T-helper 22 cell (primary cell): ENCODE measurements at places on chromosomes 1 and 21.

- DNase-seq, result no peak
Measured at GRCh38 chr1:86155807-86156565, 586 bp downstream of the COL24A1 start.

DNA sequence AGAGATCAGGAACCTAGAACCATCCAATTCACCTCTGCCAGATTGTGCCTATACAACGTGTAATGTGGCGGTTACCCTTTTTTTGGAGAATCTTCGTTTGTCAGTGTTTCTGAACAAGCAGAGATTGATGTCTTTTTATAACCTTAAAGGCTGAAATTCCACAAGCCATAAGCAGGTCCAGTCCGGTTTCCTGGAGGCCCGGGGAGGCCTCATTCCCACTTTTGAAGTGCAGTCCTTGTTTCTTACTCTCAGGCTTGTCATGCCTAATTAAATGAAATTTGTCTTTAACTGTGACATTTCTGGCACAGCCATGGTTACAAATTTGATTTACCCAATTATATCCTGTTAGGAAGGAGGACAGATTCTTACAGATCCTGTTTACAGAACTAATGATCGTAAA is 27.8 kb downstream of the ZNF362 start:
- no peak for DNase-seq

DNA sequence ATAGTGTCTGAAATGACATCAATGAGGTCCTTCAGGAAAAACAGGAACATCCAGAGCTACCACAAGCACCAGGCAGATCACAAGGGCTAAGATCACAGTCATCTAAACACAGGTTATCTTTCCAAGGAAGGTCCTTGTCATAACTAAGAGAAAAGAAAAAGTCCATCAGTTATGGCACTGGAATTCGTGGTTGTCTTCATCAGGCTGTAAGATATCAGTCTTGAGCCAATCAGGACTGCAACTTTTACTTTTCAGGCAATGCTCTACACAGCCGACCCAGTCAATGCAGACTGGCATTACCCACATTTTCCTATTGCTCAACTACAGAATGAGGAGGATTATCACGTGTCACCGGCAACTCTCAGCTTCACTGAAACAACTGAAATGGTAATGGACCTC is 26.4 kb downstream of the SORT1 start:
- no peak for DNase-seq

DNA sequence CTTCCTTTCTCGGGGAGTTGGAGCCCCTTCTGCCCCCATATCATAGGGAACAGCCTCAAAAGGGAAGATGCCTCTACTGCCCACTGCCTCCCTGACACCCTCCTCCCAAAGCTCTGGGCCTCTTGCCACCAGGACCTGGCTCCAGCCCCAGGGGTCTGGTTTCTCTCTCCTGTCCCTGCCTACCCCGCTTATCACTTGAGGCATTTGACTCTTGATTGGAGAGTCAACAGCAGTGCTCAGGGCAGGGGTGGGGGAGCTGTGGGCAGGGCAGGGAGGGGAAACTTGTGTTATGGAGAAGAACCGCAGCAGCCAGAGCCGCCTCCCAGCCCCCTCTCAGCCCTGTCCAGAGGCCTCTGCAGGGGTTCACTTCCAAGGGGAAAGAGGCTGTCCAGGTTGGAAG is 573 bp downstream of the TRIM63 start:
- no peak for DNase-seq

GRCh38 chr1:9128520-9129265 is at the start of gene GPR157:
Gene GPR157 (minus strand): TSS chr1:9129102. CDS start chr1:9129027, 75 bp downstream.
- peak; percentile 73 for DNase-seq

DNA sequence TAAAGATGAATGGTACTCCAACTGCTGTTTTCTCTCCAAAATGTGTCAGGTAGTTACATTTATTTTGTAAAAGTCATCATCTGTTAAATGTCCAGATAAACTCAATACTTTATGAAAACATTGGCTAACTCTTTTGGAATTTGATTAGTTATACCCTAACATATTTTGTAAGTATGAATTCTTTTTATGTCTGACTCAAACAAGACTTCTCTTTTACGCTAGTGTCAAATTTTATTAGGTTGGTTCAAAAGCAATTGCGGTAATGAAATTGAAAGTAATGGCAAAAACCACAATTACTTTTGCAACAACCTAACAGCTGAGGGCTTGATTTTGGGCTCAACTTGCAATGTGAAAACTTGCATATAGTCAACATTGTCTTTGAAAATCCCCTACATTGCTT is 41.0 kb upstream of the USP25 start:
- no peak for DNase-seq

GRCh38 chr1:234875953-234876855 is 252.4 kb downstream of the TOMM20 start:
- no peak for DNase-seq

DNA sequence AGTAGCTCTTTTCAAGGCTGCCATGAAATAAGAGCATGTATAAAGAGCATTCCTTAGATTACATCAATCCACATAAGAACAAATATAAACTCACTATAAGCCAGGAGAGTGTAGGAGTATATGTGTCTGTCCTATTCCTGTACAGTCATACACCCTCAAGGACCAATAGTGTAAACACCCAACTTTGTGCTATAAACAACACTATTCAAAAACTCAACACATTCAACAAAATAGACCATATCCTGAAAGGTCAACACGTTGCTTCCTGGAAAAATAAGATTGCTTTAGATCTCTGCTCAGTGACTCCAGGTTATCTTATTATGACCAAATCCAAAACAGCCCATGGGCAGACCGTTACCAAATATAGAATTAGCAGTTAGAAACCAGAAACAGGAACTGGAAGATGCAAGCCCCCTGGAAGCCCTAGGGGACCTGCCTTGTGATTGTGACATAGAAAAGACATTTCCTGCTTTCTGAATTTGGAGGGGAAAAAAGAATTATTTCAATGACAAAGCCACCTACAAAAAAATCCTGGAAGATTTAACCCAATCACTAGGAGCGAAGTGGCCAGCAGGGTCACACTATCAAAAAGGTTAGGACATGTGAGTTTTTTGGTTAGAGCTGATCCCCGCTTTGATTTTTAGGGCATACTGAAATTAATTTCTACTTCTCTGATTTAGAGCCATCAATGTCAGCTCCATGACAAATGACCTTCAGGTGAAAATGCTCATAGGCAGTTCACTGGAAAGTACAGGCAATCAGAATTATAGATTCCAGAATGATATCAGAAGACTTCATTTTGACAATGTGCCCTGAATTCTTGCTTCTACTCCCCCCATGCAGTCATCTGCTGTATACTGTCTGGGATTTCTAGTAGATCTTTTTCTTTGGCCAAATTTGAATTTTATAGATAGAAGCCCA is 59.9 kb downstream of the LRRC8C start:
- DNase-seq, result no peak

DNA sequence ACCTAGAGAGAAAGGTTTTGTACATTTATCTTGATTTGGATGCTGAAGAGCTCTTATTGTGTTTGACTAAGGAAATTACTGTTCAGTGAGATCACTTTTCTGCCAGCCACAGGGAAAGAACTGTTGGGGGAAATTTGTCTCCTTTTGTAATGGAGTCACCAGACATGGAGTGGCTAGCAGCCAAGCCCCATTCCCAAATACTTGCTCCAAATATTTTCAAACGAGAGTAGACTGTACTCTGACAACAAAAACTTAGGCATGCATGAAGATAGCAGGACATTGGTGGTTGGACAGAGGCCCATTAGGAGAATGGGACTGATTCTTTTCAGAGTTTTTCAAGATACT is 21.1 kb downstream of the IPO9 start:
- DNase-seq, result no peak

DNA sequence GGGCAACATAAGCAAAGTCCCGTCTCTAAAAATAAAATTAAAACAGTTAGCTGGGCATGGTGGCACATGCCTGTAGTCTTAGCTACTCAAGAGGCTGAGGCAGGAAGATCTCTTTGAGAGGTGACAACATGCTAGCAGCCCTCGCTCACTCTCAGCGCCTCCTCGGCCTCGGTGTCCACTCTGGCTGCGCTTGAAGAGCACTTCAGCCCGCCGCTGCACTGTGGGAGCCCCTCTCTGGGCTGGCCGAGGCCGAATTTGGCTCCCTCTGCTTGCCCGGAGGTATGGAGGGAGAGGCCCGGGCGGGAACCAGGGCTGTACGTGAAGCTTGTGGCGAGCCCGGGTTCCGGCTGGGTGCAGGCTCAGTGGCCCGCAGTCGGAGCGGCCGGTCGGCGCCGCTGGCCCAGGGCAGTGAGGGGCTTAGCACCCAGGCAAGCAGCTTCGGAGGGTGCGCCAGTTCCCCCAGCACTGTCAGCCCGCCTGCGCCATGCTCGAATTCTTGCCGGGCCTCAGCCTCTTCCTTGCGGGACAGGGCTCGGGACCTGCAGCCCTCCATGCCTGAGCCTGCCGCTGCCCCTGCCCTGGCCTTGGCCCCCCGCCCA is 138.3 kb downstream of the MAP3K21 start:
- no peak for DNase-seq

- DNase-seq, result no peak
Measured at GRCh38 chr1:61887076-61887867, 145.0 kb downstream of the PATJ start.

GRCh38 chr1:202037706-202038296 is 27.4 kb downstream of the ELF3 start:
- DNase-seq, result no peak

GRCh38 chr21:24294171-24294570 is 1313.1 kb downstream of the MRPL39 start:
- DNase-seq, result no peak

DNA sequence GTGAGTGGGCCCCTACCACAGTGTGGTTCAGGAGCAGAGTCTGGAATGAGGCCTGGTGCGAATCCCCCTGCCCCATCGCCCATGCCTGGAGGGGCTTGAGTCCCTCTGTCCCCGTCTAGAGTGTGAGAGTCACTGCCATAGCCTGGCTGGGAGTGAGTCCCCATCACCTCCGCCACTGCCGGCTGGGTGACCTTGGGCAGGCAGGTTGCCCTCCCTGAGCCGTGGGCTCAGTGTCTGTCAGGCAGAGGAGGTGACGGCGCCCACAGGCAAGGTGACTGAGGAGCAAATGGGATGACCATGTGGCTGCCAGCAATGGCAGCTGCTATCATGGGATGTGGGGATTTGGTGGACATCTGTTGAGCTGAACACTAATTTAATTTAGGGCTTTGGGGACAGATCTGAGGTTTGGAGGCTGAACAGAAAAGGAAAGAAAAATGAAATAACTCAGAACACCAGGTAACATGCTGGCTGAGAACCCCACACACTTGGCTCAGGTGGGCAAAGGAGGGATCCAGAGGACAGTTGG is 38.1 kb upstream of the GPR153 start:
- no peak for DNase-seq

DNA sequence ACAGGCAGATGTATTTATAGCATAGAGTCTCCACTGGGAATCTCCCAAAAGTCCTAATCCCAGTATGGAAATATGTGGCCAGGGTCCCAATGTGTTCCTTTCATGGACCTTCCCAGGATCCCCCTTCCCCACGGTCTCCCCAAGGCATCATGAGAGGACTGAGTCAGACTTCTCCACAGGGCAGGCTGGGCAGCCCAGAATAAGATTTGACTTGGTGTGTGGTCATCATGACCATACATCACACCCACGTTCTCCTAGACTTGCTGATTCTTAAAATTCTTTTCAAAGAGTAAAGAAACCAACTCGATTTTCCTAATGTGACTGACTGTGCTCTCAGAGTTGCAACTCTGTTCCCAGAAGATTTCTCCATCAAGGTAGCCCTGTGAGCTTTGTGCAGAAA is 93.9 kb upstream of the CD34 start:
- DNase-seq, result no peak

GRCh38 chr1:197958438-197959305 is 41.5 kb downstream of the LHX9 start:
- no peak for DNase-seq

DNA sequence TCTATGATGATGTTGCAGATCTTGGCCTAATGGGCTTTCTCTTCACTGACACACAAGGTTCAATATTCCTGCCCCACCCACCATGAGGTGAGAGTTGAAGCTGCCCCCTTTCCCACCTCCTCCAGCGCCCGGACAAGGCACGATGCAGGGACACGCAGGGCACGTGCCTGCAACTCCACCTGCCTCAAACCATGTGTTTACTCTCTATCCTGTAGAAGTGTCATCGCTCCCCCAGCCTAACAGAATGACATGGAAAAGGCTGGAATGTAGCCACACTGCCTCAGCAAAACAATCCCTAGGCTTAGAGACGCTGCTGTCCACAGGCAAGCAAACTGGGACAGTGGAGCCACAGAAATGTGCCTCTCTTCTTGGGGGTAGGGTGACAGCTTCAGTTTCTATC is 92.9 kb upstream of the SOD1 start:
- DNase-seq, result no peak

DNA sequence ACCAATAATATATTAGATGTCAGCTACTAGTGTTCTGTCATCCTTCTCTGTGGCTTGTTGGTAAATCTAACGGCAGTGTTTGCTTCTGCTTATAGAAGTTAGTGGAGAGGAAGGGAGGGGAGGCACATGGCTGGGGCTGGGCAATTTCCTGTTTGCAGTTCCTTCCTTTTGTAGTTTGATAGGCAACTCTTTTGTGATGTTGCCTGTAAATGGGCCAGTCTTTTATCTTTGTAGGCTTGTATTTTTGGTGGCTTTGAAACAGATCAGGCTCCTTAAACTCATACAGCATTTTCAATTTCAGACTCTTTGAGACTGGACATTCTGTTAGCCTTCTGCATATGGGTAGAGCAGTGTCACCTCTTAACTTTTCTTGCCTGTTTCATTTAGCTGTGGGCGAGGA is 48.1 kb downstream of the CDC14A start:
- peak; percentile 61 for DNase-seq

DNA sequence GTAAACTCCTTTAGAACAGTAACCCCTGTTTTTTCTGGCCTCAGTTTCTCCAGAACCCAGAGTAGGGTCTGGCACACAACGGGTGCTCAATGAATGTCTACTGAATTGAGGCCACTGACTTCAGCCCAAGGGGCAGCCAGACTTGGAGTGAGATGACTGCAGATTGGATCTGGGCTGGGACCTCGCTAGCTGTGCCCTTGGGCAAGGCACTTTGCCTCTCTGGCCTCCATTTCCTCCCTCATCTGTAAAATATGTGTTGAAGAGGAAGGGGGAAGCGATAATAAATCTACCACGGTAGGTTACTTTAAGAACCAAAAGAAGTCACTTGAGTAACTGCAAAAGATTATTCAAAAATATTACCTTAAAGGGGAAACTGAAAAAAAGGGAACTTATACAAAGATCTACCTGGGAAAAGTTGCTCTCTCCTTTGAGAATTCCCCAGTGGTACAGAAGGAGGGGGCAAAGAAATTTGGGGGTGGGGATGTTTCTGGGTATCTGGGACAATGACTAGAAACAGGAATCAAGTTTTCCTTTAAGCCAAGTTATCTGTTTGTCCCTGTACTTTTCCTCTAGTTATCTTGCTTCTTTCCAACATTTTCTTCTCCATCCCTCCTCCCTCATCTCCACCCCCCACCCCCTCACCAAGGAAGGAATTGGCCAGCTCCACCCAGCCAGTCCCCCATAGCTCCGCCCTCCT is 394 bp upstream of the GRHL3 start:
- no peak for DNase-seq

DNA sequence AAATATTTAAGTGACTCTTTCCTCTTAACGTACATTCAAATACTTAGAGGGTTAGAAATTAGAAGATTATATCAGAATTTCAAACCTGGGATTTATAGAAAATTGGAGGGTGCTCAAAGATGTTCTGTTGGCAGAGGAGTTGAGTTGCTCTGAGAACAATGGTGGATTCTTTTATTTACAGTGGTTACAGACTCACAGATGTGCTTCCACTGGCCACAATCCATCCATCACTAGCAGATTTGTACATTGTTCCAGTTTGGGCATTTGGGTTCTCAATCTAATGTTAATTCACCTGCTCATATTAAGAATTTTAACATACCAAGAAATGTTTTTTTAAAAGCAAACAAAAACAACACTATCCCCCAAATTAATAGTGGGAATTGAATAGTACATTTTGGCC is 23.5 kb downstream of the DNAJC6 start:
- no peak for DNase-seq

- no peak for DNase-seq
Measured at GRCh38 chr21:45347048-45347711, 57.8 kb upstream of the COL18A1 start.
